ENCODE measurements at places on chromosomes 1 and 21. TPM values are rescaled to one million over a fixed set of nuclear protein-coding genes. Genes with fewer than 3 reads are reported as not detected.

GRCh38 chr1:44236490-44237272 lies 23.4 kb downstream of the DMAP1 start:
- H3K36me3 ChIP-seq = peaks cover 20% of the 10 kb centered on the region
- no peak overlapping the region for H3K27ac ChIP-seq
- DNase-seq = no peak
- H3K27me3 ChIP-seq = peaks cover 2% of the 10 kb centered on the region
- peaks cover 42% of the 10 kb centered on the region for H3K4me1 ChIP-seq

GRCh38 chr1:9652379-9653209 lies 1.1 kb downstream of the PIK3CD start:
- peaks cover 5% of the 10 kb centered on the region for H3K4me1 ChIP-seq
- H3K4me3 ChIP-seq = peak overlapping the region; percentile 52
- no peaks in the 10 kb centered on the region for H3K36me3 ChIP-seq
- H3K27me3 ChIP-seq = peaks cover 59% of the 10 kb centered on the region

GRCh38 chr1:55673416-55673815 lies 458.3 kb upstream of the USP24 start:
- no peaks in the 10 kb centered on the region for H3K27me3 ChIP-seq
- H3K4me1 ChIP-seq = peaks cover 30% of the 10 kb centered on the region
- H3K36me3 ChIP-seq = peaks cover 4% of the 10 kb centered on the region
- no peak for DNase-seq

Gene KIAA1614
- 7.3 TPM for total RNA-seq

DNA sequence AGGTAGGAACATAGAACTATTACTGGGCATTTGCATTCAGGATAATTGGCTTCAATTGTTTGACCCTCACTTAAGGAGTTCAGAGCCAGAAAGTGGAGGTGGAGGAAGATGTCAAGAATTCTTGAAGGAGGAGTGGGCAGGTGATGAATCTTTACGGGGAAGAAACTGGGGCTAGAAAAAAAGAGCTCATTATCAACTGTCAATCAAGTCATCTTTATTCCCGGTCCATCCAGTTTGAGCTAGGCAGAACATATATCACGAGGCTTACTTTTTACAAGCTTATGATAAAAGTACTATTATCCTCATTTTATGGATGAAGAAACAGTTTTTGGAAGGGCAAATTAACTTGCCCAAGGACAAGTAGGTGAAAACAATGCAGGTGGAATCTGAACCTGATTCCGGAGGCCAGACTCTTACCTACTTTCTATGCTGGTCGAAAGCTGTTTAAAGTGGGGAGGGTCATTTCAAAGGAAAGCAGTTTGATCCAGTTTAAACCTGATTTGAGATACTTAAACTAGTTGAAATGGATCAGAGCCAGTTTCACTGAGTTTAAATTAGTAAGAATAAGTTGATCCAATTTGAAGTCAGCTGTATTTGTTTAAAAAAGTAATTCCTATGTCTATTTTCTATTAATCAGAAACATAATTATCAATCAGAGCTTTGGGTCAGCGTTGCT lies 13.3 kb upstream of the NBL1 start:
- H3K27ac ChIP-seq = no peak overlapping the region
- peaks cover 17% of the 10 kb centered on the region for H3K36me3 ChIP-seq
- DNase-seq = no peak
- H3K4me1 ChIP-seq = peaks cover 3% of the 10 kb centered on the region
- no peaks in the 10 kb centered on the region for H3K27me3 ChIP-seq
- no peak overlapping the region for H3K4me3 ChIP-seq

Gene CLDN8
- total RNA-seq = 1.4 TPM

DNA sequence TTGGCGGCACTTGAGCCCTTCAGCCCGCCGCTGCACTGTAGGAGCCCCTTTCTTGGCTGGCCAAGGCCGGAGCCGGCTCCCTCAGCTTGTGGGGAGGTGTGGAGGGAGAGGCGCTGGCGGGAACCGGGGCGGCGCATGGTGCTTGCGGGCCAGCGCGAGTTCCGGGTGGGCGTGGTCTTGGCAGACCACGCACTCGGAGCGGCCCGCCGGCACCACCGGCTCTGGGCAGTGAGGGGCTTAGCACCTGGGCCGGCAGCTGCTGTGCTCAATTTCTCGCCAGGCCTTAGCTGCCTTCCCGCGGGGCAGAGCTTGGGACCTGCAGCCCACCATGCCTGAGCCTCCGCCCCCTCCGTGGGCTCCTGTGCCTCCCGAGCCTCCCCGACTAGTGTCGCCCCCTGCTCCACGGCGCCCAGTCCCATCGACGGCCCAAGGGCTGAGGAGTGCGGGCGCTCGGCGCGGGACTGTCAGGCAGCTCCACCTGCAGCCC lies 673.7 kb upstream of the BRINP3 start:
- no peak overlapping the region for H3K4me3 ChIP-seq
- H3K27me3 ChIP-seq = no peaks in the 10 kb centered on the region
- no peak for DNase-seq
- no peaks in the 10 kb centered on the region for H3K4me1 ChIP-seq
- H3K36me3 ChIP-seq = no peaks in the 10 kb centered on the region

Gene ETS2
- total RNA-seq = 30.5 TPM

- no peaks in the 10 kb centered on the region for H3K27me3 ChIP-seq
- no peak overlapping the region for H3K4me3 ChIP-seq
- DNase-seq = no peak
- H3K36me3 ChIP-seq = no peaks in the 10 kb centered on the region
- H3K27ac ChIP-seq = peak overlapping the region; percentile 85
- H3K4me1 ChIP-seq = peaks cover 23% of the 10 kb centered on the region
These were observed 9.3 kb upstream of the CNR2 start for GRCh38 chr1:23922321-23922943.

Gene GJA4
- not detected for total RNA-seq

DNA sequence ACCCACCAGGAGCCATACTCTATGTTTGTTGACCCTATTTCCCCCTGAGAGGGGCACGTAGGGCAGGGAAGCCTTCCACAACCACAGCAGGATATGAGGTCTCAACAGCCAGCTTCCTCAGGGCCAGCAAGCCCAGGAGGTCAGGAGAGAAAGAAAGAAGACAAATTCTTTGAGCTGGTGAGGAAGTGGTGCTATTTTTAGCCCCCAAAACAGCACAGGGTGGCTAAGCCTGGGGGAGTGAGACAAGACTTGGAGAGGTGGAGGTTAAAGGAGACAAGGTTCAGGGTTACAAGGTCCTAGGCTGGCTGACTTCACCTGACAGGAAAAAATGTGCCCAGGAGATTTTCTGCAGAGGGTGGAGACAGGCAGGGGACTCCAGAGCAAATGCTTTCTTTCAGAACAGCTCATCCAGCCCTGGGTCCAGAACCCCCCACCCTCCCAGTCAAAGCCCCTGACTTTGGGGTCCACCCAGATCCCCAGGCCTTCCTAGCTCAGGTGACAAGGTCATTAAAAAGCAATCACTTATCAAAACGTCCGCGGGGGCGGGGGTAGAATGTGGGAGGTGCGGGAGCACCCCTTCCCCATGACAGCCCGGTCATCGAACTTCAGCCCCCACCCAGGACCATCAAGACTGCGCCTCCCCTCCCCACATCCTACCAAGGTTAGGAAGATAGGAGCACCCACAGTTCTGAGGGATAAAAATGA lies 1.3 kb downstream of the SV2A start:
- H3K4me1 ChIP-seq = peaks cover 27% of the 10 kb centered on the region
- H3K27me3 ChIP-seq = no peaks in the 10 kb centered on the region
- no peak for DNase-seq
- peak overlapping the region; percentile 85 for H3K4me3 ChIP-seq
- H3K27ac ChIP-seq = peak overlapping the region; percentile 74
- H3K36me3 ChIP-seq = peaks cover 9% of the 10 kb centered on the region

Gene OR2M2
- not detected for total RNA-seq

DNA sequence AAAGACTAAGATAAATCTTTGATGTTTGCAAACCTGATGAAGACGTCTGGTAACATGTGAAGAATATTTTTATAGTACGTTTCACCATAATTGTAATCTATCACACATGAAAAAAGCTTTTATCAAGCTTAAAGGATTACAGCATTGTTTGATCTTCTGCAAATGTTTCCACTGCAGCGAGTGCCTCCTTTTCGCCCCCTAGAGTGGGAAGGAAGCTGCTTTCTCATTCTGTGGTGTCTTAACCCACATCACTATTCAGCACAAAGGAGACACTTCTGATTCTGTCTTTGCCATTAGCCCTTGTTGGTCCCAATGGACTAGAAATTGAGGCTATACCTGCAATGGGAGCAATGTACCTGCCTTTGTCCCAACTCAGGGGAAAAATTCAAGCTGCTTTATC lies 46.0 kb upstream of the IL12RB2 start:
- H3K4me3 ChIP-seq = no peak overlapping the region
- H3K27ac ChIP-seq = no peak overlapping the region
- H3K36me3 ChIP-seq = no peaks in the 10 kb centered on the region

Gene NR1I3
- total RNA-seq = not detected

- no peaks in the 10 kb centered on the region for H3K27me3 ChIP-seq
- no peak overlapping the region for H3K4me3 ChIP-seq
- DNase-seq = no peak
- H3K36me3 ChIP-seq = no peaks in the 10 kb centered on the region
- peak overlapping the region; percentile 54 for H3K27ac ChIP-seq
These were observed 157.2 kb upstream of the TMEM51 start for GRCh38 chr1:14996133-14997050.

- H3K4me3 ChIP-seq = no peak overlapping the region
- no peak for DNase-seq
- no peaks in the 10 kb centered on the region for H3K27me3 ChIP-seq
- peaks cover 34% of the 10 kb centered on the region for H3K4me1 ChIP-seq
- no peaks in the 10 kb centered on the region for H3K36me3 ChIP-seq
- peak overlapping the region; percentile 88 for H3K27ac ChIP-seq
These were observed 111.3 kb upstream of the SLC44A3 start for GRCh38 chr1:94708811-94709210.

DNA sequence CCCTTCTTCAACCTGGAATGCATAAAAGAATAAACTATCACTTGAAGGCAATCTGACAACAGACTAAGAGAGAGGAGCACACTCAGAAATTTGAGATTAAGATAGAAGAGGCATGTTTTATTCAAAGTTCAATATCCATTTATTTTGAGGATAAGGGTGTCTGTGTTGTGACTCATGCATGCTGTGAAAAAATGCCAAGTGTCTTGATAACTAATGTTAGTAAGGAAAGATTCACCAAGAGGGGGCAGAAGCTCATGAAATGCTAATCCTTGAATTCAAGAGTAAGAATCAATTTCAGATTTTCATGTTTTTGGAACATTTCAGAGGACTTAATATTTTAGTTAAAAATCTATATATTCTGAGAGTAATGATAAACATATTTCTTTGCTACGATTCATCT lies 94.0 kb downstream of the IFI44 start:
- peaks cover 6% of the 10 kb centered on the region for H3K27me3 ChIP-seq
- no peaks in the 10 kb centered on the region for H3K36me3 ChIP-seq
- no peak overlapping the region for H3K27ac ChIP-seq

Gene TPTE
- total RNA-seq = not detected

Gene KCNA2
- 0.58 TPM for total RNA-seq

Gene KNCN
- total RNA-seq = not detected

Gene SMYD3
- total RNA-seq = 37.3 TPM

Gene TRAF3IP3
- total RNA-seq = 1.1 TPM

Gene PDZK1IP1
- total RNA-seq = not detected

DNA sequence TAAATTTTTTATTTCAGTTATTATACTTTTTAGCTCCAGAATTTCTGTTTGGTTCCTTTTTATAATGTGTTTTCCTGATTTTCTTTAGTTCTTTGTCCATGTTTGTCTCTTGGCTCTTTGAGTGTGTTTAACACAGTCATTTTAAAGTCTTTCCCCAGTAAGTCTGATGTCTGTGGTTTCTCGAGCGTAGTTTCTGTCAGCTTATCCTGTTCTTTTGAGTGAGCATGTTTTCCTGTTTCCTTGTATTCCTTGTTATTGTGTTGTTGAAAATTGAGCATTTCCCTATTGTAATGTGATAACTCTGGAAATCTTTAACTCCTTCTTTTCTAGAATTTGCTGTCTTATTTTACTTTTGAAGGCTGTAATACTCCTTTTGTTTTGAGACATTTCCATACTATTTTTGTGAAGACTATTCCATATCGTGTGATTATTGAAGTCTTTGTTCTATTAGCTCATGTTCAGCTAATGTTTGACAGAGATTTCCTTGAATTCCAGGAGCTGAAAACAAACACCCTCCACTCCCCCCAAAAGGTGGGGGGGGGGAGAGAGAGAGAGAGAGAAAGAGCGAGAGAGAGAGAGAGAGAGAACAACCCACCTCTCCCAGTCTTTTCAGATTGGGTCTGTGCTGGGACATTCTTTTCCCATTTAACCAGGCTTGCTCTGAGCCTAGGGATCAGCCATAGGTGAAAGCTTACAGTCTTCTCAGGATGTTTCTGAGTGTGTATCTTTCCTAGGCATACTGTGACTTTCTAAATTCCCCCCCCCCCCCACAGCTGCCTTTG lies 38.3 kb downstream of the SDCCAG8 start:
- no peak for DNase-seq
- no peak overlapping the region for H3K4me3 ChIP-seq
- no peaks in the 10 kb centered on the region for H3K27me3 ChIP-seq
- H3K36me3 ChIP-seq = peaks cover 72% of the 10 kb centered on the region
- no peak overlapping the region for H3K27ac ChIP-seq

All from mesothelial cell of epicardium (in vitro differentiated cells).